ENCODE measurements at places on chromosomes 4 and X.

DNA sequence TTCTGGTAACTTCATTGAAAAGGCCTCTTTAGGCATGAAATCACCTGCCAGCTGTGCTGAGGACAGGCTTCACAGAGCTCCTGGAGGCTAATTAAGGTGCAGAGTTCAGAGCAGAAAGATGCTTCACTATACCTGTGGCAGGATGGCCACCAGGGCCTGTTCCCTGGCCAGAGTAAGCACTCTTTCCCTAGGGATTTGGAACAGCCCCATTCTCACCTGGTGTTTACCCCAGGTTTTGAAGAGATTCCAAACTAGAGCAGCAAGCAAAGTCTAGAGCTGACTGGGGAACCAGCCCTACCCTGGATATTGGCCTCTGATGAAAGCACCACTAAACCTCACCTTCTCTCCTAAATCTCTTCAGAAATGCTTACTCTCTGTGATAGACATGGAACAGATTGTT lies 148.8 kb downstream of the PDE5A start:
- H3K27me3 ChIP-seq, result no peaks in the 10 kb centered on the region
- H3K27ac ChIP-seq, result no peak overlapping the region
- no peak overlapping the region for H3K4me3 ChIP-seq
- no peak for DNase-seq

DNA sequence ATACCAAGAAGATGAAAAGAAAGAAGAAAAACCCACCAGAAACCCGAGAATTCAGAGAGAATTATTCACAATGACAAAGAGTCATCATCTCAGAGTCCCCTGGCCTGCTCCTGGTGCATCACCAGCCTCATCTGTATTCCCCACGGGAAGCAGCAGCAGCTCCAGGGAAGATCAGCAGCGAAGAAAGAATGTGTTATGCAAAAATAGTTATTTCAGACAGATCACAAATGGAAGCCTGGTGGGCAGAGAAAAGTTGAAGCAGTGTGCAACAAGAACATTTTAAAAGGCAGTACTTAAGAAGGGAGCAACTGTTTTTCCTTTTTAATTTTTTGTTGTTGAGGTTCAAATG lies 189.2 kb downstream of the PPP3CA start:
- H3K36me3 ChIP-seq, result no peaks in the 10 kb centered on the region
- DNase-seq, result peak; percentile 34
- H3K4me1 ChIP-seq, result peaks cover 65% of the 10 kb centered on the region
- H3K27me3 ChIP-seq, result peaks cover 1% of the 10 kb centered on the region
- peak overlapping the region; percentile 74 for H3K4me3 ChIP-seq

GRCh38 chrX:97638621-97639020 lies 754.9 kb downstream of the RPA4 start:
- no peak overlapping the region for H3K27ac ChIP-seq
- DNase-seq, result no peak
- H3K27me3 ChIP-seq, result peaks cover 3% of the 10 kb centered on the region
- no peak overlapping the region for H3K4me3 ChIP-seq

DNA sequence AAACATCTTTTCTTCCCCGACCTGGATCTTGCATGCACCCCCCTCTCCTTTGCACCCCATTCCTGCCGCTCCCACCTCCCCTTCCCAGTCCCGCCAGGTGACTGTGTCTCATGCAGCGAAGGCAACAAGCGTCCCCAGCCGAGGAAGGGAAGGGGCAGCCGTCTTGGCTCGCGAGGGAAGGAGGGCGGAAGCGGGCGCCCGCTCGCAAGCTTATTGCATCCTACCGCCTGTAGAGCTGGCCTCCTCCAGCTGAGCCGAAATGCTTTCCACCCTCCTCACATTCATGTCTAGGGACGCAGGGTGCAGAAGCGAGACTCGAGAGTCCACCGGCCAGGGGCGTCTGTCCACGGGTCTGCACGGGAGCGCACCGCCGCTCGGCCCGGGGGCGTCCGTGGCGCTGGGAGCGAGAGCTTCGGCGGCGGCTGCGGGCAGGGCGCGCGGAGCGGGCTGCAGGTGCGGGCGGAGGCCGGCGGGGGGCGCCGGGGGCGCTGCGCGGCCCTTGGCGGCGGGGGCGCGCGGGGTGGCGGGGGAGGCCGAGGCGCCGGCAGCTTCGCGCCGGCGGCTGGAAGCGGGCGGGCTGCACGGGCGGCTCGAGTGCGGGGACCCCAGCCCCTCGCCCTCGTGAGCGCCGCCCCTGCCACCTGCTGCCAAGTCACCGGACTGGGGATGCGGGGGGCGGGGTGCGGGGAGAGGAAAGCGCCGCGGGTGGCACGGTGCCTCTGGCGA lies at the start of gene KCNIP4:
Gene KCNIP4 (minus strand): TSS at position 426 of the 726 bp plus-strand sequence.
- no peak within 1 kb of the TSS for H3K27ac ChIP-seq
- no peaks in the 10 kb centered on the region for H3K36me3 ChIP-seq
- peak within 1 kb of the TSS; percentile 23 for H3K4me3 ChIP-seq
- peaks cover 5% of the 10 kb centered on the region for H3K4me1 ChIP-seq
- H3K27me3 ChIP-seq, result peaks cover 20% of the 10 kb centered on the region
- no peak for DNase-seq

- peaks cover 57% of the 10 kb centered on the region for H3K36me3 ChIP-seq
- peak; percentile 41 for DNase-seq
- peaks cover 93% of the 10 kb centered on the region for H3K4me1 ChIP-seq
- H3K27me3 ChIP-seq, result no peaks in the 10 kb centered on the region
- H3K4me3 ChIP-seq, result peak overlapping the region; percentile 47
These were observed 150.0 kb downstream of the CBR4 start for GRCh38 chr4:168859888-168860694.

GRCh38 chrX:110258552-110258951 lies 59.3 kb downstream of the AMMECR1 start:
- peak overlapping the region; percentile 48 for H3K27ac ChIP-seq
- peak; percentile 8 for DNase-seq
- H3K4me1 ChIP-seq, result peaks cover 18% of the 10 kb centered on the region
- no peak overlapping the region for H3K4me3 ChIP-seq

DNA sequence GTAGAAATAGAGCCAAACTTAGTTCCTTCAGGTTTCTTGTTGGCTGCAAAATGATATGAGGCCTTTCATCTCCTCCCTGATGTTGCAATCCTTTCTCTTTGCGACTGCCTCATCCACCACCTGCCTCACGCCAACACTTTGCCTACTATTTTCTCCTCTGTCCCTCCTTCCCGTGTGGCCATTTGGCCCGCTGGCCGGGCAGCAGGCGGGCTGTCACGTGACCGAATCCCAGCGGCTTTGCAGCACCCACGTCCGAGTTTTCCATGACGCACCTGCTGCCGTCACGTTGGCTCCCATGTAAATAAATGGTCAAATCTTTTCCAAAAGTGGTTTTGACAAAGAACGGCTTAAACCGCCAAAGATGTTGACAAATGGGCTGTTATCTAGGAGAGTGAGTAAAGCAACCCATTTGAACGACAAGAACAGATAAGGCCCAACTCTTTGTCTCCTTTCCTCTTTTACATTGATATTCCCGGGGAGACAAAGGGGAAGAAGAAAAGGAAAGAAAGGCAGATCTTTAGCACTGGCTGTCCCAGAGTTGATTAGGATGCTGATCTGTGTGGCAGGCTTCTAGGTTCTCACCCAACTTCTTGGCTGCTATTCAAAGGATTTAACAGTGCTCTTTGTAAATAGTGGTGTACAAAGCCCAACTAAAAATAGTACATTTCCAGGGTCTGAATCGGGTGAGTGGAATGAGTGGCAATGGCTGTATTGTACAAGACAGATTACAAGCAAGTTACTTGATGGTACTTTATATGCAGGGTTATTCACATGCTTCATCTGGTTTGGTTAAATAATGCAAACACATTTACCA lies 174.2 kb upstream of the JADE1 start:
- no peak overlapping the region for H3K27ac ChIP-seq
- peaks cover 6% of the 10 kb centered on the region for H3K27me3 ChIP-seq
- H3K4me3 ChIP-seq, result no peak overlapping the region
- H3K36me3 ChIP-seq, result no peaks in the 10 kb centered on the region

All from HFFc6 (cell line).